ENCODE measurements at places on chromosomes 4 and X. TPM values are rescaled to one million over a fixed set of nuclear protein-coding genes. Genes with fewer than 3 reads are reported as not detected.

The CRLF2 gene
- not detected for total RNA-seq

The CC2D2A gene
- total RNA-seq = 21.1 TPM

The TRPC5OS gene
- not detected for total RNA-seq

The F8A1 gene
- total RNA-seq = 21.4 TPM

The PPARGC1A gene
- 1.8 TPM for total RNA-seq

DNA sequence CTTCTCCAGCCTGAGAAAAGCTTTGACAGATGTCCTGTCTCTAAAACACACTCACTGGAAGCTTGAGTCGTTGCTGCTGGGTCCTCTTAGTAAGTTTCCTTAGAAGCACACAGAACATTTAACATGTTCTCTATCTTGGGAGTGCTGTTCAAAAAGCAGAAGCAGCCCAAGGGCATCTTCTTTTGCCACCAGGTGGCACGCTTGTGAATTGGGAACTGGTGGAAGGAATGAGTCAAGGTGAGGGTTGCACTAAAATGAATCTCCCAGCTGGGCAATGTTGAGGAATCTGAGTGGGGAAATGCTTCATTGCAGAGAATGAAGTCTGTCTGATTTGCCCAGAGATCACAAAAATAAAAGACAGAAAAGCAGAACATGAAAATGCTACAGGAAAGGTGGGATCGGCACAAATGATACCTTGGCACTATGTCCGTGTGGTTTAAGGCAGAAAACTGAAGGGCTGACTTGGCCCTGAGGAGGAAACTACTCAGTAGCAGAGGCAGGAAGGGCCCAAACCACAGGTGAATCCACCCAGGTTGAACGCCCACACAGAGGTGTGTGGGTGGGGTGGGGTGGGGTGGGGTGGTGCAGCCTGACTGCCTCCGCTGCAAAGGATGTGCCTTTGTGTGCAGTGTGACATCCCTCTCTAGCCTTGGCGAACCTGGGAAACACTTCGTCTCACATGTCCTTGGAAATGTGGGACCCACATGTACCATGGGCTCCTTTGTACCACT lies 26.0 kb downstream of the KIT start:
- no peak for DNase-seq

DNA sequence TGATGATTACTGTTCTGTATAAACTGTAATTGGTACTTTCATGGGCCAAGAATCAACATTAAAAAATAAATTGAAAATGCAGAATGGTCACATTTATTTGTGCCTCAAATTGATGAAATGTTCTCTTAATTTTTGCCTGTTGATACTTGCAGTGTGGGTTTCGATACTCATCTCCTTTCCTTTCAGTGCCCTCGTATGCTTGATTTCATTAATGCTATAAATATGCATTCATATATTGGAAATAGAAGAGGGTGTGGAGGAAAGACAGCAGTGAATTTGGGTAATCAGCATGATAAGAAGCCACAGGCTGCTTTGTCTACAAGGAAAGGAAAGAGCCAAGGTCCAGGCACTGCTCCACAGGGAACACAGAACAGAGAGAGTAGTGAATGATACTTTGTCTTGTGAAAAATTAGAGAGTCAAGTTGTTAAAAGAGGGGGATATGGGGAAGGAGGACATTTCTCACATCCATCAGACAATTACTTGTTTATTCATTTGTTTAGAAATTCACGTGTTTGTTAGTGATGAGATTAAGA lies 1.0 kb upstream of the DDX60 start:
- no peak for DNase-seq

DNA sequence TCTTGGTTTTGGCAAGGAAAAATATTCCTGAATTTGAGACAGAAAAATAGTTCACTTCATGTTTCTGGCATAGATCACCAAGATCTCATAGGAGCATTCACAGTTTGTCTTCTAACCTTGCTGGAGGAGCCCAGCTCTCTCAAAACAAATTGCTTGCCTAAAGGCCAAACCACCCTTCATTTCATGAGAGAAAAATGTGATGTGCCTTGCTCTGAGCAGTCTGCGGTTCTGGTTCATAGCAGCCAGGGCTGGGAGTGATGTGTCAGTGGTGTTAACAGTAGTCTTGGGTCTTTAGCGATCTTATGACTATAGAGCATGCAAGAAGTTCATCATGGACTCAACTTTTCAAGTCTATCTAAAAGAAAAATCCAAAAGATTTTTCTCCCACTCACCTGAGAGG lies 183.3 kb downstream of the DCLK2 start:
- no peak for DNase-seq

- DNase-seq = no peak
Observed at GRCh38 chrX:40827331-40827730, 92.0 kb upstream of the MED14 start.

- no peak for DNase-seq
Observed at GRCh38 chrX:10514891-10515290, 105.5 kb downstream of the MID1 start.

- no peak for DNase-seq
Observed at GRCh38 chr4:47462799-47463234, 685 bp downstream of the COMMD8 start.

DNA sequence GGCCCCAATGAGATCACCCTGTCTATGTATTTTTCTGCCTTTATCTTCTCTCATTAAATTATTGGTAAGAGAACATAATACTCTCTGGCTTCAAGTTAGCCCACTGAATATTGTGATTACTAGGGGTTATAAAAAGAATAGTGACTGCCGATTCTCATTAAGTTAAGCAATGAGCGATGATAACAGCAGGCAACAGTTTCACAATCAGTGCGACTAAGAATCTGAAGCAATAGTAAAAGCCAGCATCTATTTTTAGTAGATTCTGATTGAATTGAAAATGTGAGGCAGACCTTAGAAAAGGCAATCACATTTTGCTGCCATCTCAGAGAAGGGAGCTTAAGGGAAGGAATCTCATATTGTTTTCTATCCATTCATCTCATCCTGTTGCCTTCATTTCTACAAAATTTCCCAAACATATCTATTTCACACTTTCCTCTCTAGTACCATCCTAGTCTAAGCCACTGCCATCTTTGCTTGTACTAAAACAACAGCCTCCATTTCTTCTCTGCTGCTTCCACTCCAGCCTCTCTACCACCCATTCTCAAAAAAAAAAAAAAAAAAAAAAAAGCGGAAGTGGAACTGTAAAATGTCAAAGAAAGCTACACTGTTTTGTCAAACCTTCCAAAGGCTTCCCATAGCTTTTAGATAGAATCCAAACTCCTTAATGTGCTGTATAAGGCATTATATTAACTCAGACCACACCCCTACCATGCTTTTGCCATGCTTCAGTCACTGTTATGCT lies 17.4 kb downstream of the GABRA4 start:
- no peak for DNase-seq

GRCh38 chr4:94548571-94548970 lies 96.8 kb downstream of the PDLIM5 start:
- DNase-seq = peak; percentile 88

GRCh38 chr4:158809611-158810486 lies 41.0 kb downstream of the FNIP2 start:
- DNase-seq = peak; percentile 56

DNA sequence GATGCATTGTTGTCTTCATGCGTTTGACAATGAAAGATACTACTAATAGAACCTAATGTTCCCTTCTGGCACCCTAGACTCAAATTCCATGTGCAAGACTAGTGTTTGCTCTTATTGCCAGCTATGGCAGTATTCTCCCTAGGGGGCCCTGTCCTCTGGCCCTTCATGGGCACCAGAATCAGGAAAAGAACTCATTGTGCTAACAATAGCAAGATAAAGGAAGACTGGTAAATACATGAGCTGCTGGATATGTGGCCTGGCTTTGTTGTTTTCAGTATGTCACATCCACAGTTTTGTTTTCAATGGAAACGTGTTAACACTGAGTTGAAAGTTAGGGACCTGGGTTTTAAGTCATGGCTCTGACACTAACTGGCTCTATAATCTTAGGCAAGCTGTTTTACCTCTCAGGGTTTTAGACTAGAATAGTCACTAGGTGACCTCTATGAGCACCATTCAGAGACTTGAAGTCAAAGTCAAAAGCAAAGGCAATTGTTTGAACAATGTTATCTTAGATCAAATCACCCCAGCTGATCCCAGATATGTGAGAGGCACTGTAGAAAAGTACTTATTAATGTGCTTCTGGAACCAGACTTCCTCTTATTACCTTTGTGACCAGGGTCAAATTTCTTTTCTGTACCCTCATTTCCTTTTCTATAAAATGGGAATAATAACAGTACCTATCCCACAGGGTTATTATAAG lies 253.7 kb upstream of the DIAPH2 start:
- no peak for DNase-seq

GRCh38 chr4:140439644-140440142 lies 12.2 kb upstream of the CLGN start:
- DNase-seq = no peak

DNA sequence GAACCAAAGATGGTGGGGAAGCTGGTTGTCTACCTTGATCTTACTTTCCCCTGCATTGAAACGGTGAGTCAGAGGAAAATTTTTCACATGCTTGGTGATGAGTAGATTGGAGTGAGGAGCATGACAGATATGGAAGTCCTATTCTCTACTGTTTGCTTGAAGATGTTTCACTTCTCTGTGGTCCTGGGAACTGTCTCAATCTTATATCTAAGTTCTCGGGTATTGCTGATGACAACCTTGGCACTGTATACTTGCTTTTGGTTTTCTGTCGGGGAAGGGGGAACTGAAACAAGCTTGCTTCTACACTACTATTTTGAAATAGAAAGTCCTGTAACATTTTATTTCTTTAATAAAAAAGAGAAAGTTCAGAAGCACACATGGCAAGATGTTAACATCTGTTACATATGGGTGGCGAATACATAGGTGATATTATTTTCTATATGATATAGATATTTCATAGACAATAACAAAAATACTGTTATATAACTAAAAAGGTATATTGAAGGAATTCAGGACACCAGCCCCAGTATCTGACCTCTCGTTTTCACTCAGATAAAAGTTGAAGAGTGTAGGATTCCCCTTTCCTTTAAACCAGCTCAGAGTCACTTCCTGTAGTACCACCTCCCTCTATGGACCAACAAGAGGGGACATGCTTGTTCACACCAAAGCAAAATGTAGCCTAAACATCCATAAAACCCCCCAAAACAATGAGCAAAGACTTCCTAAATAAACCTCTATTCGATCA lies 88.8 kb downstream of the FMR1NB start:
- no peak for DNase-seq

- no peak for DNase-seq
Observed at GRCh38 chr4:101294597-101294996, 52.7 kb downstream of the PPP3CA start.

GRCh38 chrX:120316587-120317283 lies 5.5 kb upstream of the TMEM255A start:
- no peak for DNase-seq

All from glomerular endothelial cell (primary cell).